Caudate nucleus (tissue), 63 donors: ENCODE measurements at places on chromosomes 2 and 18.

- DNase-seq, result no peak
Observed at GRCh38 chr2:200179151-200179550, 127.3 kb upstream of the SPATS2L start.

- peak; percentile 63 for DNase-seq
Observed at GRCh38 chr2:95158891-95159619, 593 bp downstream of the ZNF514 start.

- no peak for DNase-seq
Observed at GRCh38 chr18:76670564-76671288, 151.6 kb upstream of the ZNF236 start.

GRCh38 chr2:171652416-171652785 is 34.9 kb upstream of the DYNC1I2 start:
- DNase-seq, result no peak

DNA sequence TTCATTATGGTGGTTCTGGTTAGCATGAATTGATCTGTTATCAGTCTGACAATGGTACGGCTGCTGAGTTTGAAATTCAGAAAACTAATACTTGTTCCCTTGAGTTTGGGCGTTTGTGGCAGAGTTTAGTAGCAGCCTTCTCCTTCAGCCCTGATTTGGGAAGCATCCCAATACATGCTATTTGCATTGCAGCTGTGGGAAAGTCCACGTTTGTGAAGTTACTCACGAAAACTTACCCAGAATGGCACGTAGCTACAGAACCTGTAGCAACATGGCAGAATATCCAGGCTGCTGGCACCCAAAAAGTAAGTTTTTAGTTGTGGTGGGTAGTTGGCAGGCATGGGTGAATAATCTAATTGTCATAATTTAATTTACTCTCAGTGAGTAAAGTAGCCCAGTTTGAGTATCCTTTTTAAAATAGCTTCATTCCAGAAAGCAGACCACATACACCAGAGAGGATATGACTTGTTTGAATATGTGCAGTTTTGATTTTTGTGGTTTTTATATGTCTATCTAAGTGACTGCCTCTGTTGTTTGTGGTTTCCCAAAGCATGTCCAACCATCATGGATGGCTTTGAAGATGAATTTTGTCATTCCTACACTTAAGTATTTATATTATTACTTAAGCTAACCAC is 12.2 kb downstream of the DGUOK start:
- DNase-seq, result no peak

GRCh38 chr2:209956271-209956670 is 46.2 kb upstream of the RPE start:
- DNase-seq, result no peak

GRCh38 chr2:166994588-166995336 is 106.5 kb downstream of the XIRP2 start:
- DNase-seq, result no peak

GRCh38 chr18:63979409-63979920 is 9.6 kb downstream of the SERPINB8 start:
- no peak for DNase-seq

GRCh38 chr2:8058652-8059051 is 623.2 kb upstream of the ID2 start:
- no peak for DNase-seq
